ENCODE measurements at places on chromosomes 16 and 17. TPM values are rescaled to one million over a fixed set of nuclear protein-coding genes. Genes with fewer than 3 reads are reported as not detected.

GFAP gene
- total RNA-seq = 1.4 TPM

GRCh38 chr16:82329504-82330192, 159.6 kb upstream of the MPHOSPH6 start:
- DNase-seq = no peak

RNU2-1 gene
- total RNA-seq = not detected

DNA sequence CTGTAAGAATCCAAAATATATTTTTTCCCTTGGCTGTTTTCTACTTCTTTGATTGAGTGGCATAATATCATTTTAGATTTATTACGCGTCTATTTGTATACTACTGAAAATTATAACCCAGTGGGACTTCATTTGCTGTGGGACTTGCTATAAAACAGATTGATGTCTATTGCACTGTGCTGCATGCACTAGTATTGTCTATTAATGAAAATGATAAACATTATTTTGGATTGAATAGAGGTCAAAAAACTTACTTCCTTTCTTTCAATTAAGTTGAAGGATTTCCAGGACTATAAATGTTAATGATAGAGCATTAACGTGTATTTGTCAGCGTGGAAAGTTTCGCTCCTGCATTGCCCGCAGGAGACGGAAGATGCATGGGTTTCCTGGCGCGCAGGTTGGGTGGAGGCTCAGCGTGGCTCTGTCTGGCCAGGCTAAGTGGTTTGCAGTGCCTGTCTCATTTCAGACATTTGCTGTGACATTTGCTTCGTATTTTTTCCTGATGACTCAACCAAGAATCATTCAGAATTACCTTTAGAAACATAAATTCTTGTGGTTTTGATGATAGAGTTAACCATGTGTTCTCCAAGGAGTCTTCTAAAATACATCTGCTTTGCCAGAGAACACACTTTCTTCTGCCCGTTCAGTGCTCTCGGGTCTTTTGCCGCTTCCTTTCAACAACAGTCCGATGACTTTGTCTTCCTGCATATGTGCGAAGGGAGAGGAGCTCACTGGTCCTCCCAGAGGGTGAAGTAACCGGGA, 216.7 kb downstream of the RPTOR start:
- DNase-seq = no peak

DNA sequence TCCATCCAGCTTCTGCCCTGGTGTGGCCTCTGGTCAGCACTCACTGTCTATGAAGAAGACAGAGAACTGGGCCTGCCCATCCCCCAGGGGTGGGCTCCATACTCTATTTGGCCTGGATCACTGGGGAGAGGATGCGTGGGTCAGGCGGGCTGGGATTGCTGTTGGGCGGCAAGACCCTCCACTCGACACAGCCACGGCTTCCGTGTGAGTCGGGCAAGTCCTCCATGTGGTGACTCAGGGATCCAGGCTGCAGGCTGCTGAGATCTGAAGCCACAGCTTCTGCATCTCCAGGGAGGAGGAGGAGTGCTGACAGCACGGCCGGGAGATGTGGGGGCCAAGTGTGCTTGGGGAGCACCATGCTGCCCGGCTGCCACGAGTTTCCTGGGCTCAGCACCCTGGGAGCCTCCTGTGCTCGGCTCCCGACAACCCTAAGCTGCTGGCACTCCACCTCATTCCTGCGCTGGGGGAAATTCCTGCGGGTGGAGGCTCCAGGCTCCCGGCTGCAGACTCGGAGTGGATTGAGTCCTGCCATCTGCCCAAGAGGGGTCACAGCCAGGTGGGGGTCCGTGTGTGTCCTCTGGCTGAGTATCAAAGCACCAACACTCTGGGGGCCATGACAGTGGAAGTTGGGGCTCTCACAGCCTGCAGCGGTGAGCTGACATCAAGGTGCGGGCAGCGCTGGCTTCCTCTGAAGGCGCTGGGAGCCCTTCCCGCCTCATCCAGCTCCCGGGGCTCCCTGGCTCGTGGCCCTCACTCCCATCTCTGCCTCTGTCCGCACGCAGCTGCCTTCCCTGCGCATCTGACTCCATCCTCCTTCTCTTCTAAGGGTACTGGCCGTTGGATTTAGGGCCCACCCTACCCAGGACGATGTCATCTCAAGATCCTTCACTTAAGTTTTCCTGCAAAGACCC, 24.4 kb upstream of the CBFA2T3 start:
- DNase-seq = no peak

GRCh38 chr16:85259832-85260167, 147.5 kb upstream of the CIBAR2 start:
- no peak for DNase-seq

PLLP gene
- 2.7 TPM for total RNA-seq

- DNase-seq = no peak
Measured at GRCh38 chr17:82269882-82270500, 3.5 kb downstream of the CSNK1D start.

- DNase-seq = no peak
Measured at GRCh38 chr17:37361543-37361942, 14.2 kb upstream of the C17orf78 start.

GRCh38 chr17:82301916-82302567, 15.4 kb downstream of the CD7 start:
- no peak for DNase-seq

SLFN14 gene
- total RNA-seq = not detected

All from adrenal gland (tissue), 19 donors.